C1 segment of cervical spinal cord (tissue), 14 donors: ENCODE measurements at places on chromosomes 1 and 21.
A peak's percentile ranks its signal among the peaks of the same experiment; 100 is the strongest.

DNA sequence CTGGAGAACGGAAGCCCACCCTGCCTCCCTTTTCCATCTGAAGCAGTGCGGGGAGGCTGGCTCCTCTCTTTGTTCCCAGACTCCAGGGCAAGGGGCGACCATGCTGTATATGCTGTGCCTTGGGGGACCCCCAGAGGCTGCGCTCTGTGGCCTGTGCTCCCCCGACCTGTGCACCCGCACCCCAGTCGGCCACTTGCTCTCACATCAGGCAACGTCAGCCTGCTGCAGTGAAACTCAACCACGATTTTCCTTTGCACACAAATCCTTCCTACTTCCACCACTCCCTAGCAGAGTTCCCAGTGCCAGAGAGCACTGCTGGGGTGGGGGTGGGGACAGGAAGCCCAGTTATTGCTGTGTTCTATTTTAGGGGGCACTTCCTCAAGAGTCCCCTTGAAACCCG lies 52.5 kb downstream of the SIM2 start:
- no peak for DNase-seq

GRCh38 chr1:232046451-232047306 lies 420.1 kb downstream of the DISC1 start:
- DNase-seq: no peak

DNA sequence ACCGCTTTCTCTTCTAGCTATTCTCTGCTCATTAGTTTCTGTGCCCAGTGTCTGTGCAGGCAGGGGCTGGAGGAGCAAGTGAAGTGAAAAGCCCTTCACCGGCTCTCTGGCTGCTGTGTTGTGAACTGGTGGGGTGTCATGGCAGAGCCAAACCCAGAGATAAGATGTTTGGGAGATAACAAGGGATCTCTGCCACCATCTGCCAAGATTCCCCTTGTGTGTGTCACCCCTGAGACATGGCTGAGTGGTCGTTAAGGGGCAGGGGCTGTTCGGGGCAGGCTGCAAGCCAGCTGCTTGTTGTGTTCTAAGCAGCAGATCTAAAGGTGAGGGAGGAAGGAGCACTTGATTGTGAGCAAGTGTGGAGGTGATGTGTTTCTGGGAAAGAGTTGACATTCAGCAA lies 24.5 kb downstream of the CNIH3 start:
- no peak for DNase-seq

DNA sequence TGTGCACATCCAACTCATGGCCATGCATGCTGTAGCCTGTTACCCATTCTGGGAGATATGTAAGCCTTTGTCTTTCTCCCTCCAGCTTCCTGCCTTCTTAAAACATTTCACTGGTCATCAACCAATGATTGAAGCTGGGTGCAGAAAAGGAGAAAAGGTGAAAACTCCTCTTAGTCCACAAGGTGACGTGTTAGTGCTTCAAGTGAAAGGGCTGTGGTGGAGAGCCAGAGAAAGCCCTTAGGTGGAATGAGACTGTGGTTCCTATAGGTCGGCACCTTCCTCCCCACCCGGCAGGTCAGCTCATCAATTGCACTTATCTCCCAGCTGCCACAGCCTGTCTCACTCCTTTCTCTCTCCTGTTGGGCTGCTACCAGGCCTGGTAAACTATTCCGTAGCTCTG lies 30.4 kb downstream of the ERG start:
- DNase-seq: no peak

GRCh38 chr1:118085365-118085764 lies 99.7 kb downstream of the SPAG17 start:
- DNase-seq: no peak

DNA sequence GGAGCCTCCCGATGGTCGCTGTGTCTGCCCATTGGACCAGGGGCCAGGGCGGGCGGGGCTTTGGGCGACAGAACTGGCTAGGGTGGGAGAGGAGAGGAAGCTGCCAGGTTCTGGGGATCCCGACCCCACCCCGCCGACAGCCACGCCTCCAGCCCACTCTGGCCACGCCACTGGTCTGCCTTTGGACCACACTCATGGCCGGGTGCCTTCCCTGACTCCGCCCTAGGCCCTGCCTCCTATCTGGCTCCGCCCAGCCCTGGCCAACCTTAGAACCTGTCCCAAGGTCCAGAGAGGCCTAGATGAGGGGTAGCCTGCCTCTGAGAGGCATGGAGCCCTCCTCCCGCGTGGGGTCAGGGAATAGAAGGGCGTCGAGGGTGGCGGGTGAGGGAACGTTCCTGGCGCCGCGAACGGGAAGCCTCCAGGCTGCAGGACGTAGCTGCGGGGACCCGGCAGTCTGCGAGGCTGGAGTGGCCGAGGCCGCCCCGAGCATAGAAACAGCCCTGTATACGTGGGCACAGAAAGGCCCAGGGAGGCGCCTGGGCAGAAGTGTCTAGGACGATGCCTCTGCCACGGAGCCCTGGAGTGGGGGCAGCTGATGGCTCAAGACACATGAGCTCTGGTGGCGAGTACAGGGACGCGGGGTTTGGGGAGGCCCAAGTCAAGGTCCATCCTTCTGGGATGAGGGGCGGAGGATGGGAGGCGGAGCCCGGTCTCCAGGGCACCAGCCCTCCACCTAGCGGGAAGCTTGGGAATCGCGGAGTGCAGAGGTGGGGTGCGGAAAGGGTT lies 11.5 kb upstream of the COL16A1 start:
- peak; percentile 45 for DNase-seq

- DNase-seq: peak; percentile 11
These were observed 54.2 kb upstream of the SPATA6 start for GRCh38 chr1:48526008-48526710.

GRCh38 chr1:70205071-70205433 lies 327 bp downstream of the LRRC40 start:
- no peak for DNase-seq

GRCh38 chr1:73593364-73593763 lies 604.6 kb downstream of the LRRIQ3 start:
- no peak for DNase-seq

DNA sequence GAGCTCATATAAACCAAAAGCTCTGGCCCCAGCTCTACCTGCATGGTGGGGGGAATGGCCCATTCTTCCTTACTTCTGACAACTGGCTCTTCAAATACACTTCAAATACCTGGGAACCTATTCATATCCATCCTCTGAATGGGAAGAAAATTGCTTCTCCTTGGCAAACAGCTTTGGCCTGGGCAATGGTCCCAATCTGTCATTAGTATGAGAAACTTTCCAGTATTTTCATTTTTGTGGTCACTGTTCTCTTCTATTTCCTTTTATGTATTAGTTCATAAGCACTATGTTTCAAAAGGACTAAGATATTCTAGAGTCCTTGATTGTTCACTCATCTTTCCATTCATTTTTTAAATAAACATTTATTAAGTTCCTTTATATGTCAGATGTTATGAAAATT lies 5.2 kb upstream of the HSD3B2 start:
- no peak for DNase-seq
